ENCODE measurements at places on chromosomes 3 and 15. TPM values are rescaled to one million over a fixed set of nuclear protein-coding genes. Genes with fewer than 3 reads are reported as not detected.

- DNase-seq: peak; percentile 85
Observed at GRCh38 chr3:78919021-78919755, 848.6 kb downstream of the ROBO1 start.

- DNase-seq: no peak
Observed at GRCh38 chr3:10928407-10928960, 64.1 kb upstream of the SLC6A1 start.

GRCh38 chr3:184538666-184539431, 22.7 kb upstream of the EPHB3 start:
- no peak for DNase-seq

DNA sequence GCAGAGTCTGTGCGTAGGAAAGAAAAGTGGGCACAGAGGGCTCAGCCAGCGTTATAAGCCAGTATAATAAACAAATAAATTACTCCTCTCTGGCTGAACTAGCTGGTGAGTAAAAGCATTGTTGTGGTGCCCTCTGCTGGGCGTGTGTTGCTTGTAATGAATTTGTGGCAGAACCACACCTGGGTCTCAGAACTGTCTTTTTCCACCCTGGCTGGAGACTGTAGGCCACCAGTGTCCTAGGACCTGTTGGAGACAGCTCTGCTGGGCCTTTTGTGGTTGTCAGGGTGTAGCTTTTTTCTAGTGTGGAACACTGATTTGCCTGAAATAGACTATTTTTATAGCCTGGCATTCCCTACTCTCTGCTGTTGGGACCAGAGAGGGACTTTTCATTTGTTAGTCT, 130.5 kb upstream of the EIF1B start:
- peak; percentile 44 for DNase-seq

The GOLGA6L4 gene
- 0.66 TPM for polyA plus RNA-seq

DNA sequence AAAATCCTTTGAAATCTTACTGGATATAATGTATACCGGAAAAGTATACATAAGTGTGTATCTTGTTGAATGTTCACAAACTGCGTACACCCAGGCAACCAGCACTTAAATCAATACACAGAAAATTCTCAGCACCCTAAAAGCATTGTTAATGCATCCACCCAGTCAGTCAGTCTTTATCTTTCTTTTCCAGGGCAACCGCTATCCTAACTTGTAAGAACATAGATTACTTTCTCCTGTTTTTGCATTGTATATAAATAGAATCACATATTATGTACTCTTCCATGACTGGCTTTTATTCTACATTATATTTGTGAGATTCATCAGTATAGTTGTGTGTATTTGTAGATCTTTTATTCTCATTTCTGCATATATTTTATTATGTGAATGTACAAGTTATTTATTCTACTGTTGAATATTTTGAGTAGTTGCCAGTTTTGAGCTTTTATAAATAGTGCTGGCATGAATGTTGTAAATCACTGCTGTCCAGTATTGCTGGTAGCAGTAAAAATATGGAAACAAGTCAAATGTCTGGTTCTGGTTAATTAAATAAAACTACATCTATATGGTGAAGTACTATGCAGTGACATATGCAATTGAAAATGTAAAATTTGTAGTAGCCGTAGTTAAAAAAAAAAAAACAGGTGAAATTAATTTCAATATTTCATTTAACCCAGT, 62.1 kb downstream of the PDCD6IP start:
- no peak for DNase-seq

The CACNA2D3 gene
- polyA plus RNA-seq: 0.04 TPM

GRCh38 chr3:14525685-14526631, 14.2 kb downstream of the GRIP2 start:
- DNase-seq: peak; percentile 32

All from foreskin keratinocyte (primary cell).